Gastrocnemius medialis (tissue), 4 donors: ENCODE measurements at places on chromosomes 6 and 20. TPM values are rescaled to one million over a fixed set of nuclear protein-coding genes. Genes with fewer than 3 reads are reported as not detected.

NFKBIE gene
- total RNA-seq: 4.1 TPM

DACT2 gene
- not detected for total RNA-seq

PTGIS gene
- 10.4 TPM for total RNA-seq

MMP24 gene
- not detected for total RNA-seq

OOEP gene
- total RNA-seq: not detected

SPATS1 gene
- not detected for total RNA-seq

FAM209B gene
- total RNA-seq: not detected

NOX3 gene
- total RNA-seq: not detected

POPDC3 gene
- total RNA-seq: 184 TPM

ZSCAN12 gene
- 1.9 TPM for total RNA-seq

PIGU gene
- 14.1 TPM for total RNA-seq

DNA sequence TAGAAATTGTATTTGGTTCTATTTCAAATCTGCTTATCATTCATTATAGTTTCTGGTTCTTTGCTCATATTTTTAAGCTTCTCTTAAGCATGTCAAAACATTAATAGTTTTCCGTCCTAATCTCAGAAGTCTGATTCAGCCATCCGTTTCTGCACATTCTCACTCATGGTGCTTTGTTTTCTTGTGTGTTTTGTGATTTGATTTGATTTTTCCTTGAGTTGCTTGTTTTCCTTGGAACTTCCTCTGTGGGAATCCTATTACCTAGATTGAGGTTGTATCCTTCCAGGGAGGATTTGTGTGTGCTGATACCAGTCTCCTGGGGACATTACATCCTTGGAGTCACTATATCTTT is 7.9 kb downstream of the SNX9 start:
- DNase-seq: no peak

DNA sequence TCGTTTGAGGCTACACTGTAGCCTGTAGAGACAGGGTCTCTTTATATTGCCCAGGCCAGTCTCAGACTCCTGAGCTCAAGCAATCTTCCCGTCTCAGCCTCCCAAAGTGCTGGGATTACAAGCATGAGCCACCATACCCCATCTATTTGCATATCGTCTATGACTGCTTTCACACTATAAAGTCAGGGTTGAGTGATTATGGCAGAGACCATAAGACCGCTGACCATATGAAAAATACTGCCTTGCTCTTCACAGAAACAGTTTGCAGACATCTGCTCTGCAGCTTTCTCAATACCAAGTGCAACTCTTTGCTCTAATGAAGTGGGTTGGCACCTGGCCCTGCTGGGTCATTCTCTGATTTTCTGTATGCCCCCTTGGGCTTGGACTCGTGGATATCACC is 79.5 kb upstream of the PAK5 start:
- no peak for DNase-seq

- no peak for DNase-seq
Measured at GRCh38 chr20:48349656-48350055, 478.1 kb downstream of the PREX1 start.

DNA sequence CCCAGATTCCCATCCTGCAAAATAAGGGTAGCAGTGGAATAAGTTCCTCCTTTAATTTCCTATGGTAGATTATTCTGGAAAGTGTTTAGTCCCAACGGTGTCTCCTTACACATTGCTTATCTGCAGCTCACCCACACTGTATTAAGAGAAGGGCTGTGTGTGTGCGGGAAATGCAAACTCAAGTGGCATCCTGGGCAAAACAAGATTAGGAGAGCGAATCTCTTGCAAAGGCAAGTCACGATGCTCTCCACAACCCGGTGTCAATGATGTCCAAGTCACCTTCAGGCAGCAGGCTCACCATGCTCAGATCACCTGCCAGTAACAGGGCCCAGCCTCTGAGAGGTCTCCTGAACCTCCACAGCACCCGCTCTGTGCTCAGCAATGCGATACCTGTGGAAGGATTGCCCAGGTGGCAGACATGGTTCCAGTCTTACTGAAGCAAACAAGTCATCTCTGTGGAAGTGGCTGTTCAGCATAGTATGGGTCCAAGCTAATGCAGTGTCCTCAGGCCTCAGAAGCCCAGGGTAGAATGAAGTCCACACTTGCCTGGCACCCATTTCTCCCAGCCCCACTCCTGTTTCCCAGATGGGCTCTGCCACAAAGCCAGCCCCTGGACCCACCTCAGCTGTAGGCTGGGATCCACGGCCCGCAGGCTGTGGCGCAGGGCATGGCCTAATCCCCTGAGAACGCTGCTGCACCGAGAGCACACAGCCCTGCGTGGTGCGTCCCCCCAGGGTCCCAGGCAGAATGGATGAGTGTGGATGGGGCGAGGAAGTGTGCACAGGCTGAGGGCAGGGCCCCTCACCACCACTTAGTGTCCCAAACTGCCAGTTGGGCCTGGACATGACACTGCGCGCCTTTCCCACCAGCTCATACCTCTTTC is 101.2 kb downstream of the PXDC1 start:
- DNase-seq: no peak

- no peak for DNase-seq
Measured at GRCh38 chr6:74166849-74167248, 470.8 kb downstream of the CD109 start.

GRCh38 chr6:15672291-15672690 is 9.5 kb upstream of the DTNBP1 start:
- DNase-seq: no peak

- DNase-seq: no peak
Measured at GRCh38 chr20:36684747-36685146, 38.8 kb upstream of the SLA2 start.

GRCh38 chr6:39282774-39283173 is 31.4 kb downstream of the KCNK17 start:
- DNase-seq: no peak

DNA sequence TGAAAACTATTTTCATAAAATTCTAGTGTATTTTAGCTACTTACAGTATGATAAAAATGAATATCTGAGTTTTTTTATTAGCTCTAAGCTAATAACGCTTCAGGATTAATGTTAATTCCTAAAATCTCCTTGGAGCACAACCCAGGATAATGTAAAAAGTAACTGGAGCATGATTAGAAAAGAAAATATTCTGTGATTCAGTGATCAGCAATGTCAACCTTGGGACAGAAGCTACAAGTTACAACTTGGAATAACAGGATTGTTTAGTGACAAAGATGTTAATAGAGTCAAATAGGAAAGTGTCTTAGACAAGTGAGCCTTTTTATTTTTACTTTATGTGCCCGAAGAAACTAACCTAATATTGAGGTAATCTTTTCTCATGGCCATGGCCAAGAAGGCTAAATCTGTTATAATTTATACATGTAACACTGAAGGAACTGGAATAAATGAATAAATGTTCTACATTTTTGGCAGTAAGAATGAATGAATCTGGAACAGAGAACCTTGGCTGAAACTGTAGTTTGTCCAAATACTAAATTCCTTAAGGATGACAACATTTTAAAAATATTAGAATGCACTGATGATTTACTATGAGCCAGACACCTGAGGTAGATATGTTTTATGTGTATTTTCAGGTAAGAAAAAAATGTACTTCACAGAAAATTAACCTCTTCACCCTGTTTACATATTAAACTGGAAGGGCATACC is 994.0 kb downstream of the GRIK2 start:
- no peak for DNase-seq

GRCh38 chr6:8329562-8329961 is 105.8 kb downstream of the SLC35B3 start:
- no peak for DNase-seq

GRCh38 chr20:63552481-63553249 is 1.3 kb upstream of the FNDC11 start:
- no peak for DNase-seq

- DNase-seq: no peak
Measured at GRCh38 chr6:66568271-66568670, 861.2 kb upstream of the EYS start.

GRCh38 chr6:47071681-47072080 is 29.5 kb upstream of the ADGRF1 start:
- no peak for DNase-seq

DNA sequence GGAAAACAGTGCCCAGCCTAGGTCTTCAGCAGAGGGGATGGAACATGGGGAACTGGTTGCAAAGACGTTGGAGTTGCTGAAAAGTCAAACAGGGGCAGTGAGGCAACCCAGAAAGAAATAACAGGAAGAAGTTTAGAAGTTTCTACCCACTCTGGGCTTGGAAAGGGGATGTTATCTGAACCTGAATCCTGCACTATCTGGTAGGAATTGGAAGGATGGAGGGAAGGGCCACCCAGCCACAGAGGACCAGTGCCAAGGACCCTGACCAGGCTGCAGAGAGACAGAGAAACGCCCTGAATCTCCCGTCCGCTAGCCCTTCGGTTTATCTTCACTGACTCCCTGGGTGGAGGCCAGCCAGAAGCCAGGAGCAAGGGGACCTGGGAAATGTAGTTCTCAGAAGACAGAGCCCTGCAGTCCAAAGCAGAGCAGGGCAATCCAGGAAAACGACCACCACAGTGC is 217.3 kb upstream of the RREB1 start:
- DNase-seq: no peak

- no peak for DNase-seq
Measured at GRCh38 chr20:3798373-3798768, 2.3 kb downstream of the CDC25B start.

- DNase-seq: no peak
Measured at GRCh38 chr6:100134703-100135102, 140.7 kb upstream of the MCHR2 start.

- no peak for DNase-seq
Measured at GRCh38 chr6:13296536-13296997, 31.8 kb downstream of the TBC1D7 start.

DNA sequence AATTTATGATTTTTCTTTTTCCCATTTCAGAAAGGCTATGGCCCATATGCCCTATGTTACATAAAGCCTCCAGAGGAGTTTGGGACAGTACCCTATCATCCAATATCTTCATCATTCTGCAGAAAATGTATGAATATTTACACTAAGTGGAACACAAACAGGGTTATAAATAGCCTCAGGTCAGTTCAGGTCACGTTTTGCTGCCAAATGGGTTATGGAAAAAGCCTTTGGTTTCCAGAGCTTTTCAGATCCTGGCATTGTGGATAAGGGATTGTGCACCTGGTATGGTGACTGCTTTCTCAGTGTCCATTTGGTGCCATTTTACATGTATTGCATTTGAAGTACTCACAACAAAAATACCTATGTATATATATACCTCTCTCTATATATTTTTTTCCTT is 29.4 kb downstream of the UTRN start:
- no peak for DNase-seq

- DNase-seq: no peak
Measured at GRCh38 chr20:39504710-39505094, 542.6 kb downstream of the DHX35 start.

DNA sequence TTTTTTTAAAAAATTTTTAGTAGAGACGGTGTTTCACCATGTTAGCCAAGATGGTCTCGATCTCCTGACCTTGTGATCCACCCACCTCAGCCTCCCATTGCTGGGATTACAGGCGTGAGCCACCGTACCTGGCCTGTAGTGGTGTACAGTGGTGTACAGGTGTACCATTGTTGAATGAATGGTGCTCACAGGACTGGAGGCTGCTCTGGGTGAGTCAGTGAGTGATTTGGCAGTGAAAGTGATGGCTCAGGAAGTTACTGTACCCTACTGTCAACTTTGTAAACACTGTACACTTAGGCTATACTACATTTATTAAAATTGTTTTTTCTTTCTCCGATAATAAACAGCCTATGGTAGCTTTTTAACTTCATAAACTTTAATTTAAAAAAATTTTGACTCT is 122.8 kb upstream of the EEF1E1 start:
- DNase-seq: no peak

- DNase-seq: no peak
Measured at GRCh38 chr6:148824291-148824690, 77.5 kb downstream of the UST start.

GRCh38 chr20:16228722-16229121 is 344.5 kb downstream of the KIF16B start:
- no peak for DNase-seq

DNA sequence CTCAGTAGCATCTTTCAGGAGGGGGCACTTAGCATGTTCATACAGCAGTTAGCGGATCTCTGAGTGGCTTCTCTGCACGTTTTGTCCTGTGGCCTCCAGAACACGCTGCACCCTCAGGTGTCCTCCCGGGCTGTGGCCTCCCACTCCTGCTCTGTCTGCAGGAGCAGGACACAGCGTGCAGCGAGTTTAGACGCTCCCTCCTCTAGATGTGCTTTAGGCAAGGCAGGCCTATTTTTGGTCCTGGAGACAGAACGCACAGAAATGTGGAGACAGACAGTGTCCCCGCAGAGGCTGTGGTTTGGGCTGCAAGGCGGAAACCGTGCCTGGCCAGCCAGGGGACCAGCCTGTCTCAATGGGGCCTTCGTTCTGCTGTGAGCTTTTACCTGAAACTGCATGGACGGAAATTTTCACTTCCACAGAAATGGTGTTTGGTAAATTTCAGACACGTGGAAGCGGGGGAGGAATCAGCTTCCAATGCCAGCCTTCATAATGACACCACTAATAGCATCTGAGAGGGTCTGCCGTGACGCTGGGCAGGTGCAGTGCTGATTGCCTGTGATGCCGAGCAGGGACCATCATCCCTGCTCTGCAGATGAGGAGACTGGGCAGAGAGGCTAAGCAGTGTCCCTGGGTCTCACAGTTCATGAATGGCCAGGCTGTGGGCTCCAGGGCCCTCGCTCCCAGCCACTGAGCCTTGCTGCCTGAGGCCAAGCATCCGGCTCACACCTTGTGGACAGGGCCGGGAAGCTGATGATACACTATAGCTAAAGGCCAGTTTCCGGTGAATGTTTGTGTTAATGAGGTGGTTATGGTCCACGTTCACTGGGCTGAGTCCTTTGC is 120.9 kb downstream of the SYCP2 start:
- no peak for DNase-seq

- DNase-seq: no peak
Measured at GRCh38 chr20:59299945-59300332, 472 bp upstream of the EDN3 start.

- DNase-seq: peak; percentile 40
Measured at GRCh38 chr6:43020847-43021246, 576 bp upstream of the RRP36 start.

DNA sequence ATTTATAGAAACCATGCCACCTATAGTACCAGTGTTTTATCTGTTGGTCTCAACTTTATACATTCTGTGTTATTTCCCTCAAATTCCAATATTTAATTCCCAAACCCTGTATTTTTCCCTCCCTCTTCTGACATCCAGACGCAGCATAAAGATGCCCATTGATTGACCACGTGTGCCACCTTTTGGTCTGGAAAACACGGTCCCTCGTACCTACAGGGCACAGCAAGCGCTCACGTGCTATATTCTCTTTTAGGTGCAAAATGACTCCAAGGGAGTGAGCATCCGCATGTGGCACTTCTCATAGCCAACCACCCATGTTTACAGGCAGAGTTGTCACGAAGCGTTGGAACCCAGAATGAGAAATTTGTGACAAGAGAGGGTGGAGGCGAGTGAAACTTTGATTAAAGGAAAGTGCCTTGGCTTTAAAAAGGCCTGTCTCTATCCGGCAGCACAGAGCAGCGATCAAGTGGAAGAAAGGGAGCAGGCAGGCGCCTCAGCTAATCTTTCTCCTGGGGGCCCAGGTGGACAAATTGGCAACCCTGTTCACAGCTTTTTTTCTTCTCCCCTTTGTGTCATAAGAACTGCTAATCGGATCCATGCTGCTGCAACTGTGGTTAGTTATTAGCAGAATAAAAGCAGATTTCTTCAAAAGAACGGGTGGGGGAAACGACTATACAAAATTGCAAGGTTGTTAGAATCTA is 225.9 kb downstream of the TMEM242 start:
- no peak for DNase-seq
